Activated naive CD8-positive, alpha-beta T cell treated with anti-CD3 and anti-CD28 coated beads, Interleukin-2, amount 10 ng/mL, durations not matched to agents 7 days and 5 days (primary cell): ENCODE measurements at places on chromosomes 2 and 18.

DNA sequence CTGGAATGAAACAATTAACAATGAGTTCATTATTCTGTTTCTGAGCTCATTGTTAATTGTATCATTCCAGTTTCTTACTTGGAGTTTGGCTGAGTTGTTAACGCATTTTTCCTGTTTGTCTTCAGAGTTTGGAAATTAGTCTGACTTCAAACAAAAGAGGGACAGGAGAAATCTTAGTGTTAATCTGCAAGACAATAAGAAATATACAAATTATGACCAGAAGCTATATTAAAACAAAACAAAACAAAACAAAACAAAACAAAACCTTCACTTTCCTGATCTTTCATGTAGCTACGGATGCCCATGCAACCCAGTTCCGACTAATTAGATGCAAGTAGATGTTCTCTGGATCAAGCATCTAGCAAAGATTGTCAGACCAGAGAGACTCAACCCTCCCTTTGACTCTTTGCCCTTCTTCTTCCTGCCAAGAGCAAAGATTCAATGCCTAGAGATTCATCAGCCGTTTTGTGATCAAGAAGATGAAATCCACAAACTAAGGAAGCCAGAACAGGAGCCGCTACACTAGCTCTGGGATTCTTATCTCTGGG, 686.2 kb upstream of the FSHR start:
- no peak for DNase-seq

- no peak for DNase-seq
Observed at GRCh38 chr18:47898055-47898454, 32.4 kb downstream of the SMAD2 start.

DNA sequence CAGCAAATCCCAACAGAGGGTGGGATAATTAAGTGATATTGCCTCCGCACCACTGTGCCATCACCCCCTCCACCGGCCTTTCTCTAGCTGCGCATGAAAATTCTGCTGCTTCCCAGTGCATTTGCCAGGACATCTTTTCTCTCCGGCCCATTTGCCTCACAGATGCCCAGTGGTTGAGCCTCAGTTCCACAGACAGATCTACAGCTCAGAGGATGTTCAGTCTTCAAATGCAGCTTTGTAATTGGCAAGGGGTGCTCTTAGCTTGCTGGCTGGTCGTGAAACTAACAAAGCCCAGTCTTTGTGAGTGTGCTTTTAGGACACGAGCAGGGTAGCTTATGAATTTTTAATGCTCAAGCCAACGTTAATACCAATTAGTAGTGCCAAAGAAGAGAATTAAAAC, 253.3 kb upstream of the REV1 start:
- DNase-seq = no peak

GRCh38 chr2:37874470-37874869, 50.6 kb upstream of the RMDN2 start:
- no peak for DNase-seq

- no peak for DNase-seq
Observed at GRCh38 chr18:72180689-72181088, 363.5 kb downstream of the CBLN2 start.

- DNase-seq = no peak
Observed at GRCh38 chr2:166764216-166764615, 124.1 kb upstream of the XIRP2 start.

GRCh38 chr2:112942654-112943002, 31.7 kb downstream of the IL37 start:
- no peak for DNase-seq

DNA sequence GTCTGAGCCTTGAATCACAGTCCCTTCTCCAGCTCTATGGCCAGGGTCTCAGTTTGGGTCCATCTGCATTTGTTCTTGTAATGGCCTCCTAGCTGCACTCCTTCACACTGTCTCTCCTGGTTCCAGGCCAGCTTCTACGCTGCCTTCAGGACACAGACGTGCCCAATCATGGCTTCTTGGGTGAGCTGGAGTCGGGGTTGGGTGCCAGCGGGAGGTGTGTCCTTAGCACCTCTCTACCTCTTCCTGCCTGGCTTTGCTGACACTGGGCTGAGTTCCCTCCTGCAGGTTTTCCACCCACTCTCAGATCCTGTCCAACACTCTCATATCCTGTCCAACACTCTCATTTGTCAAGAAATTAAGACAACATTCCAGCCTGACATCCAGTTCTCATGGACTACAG, 9.6 kb downstream of the TRPM8 start:
- DNase-seq = no peak

- no peak for DNase-seq
Observed at GRCh38 chr2:140200764-140201163, 1420.6 kb upstream of the NXPH2 start.

GRCh38 chr2:132383956-132384355, 32.6 kb upstream of the GPR39 start:
- no peak for DNase-seq

DNA sequence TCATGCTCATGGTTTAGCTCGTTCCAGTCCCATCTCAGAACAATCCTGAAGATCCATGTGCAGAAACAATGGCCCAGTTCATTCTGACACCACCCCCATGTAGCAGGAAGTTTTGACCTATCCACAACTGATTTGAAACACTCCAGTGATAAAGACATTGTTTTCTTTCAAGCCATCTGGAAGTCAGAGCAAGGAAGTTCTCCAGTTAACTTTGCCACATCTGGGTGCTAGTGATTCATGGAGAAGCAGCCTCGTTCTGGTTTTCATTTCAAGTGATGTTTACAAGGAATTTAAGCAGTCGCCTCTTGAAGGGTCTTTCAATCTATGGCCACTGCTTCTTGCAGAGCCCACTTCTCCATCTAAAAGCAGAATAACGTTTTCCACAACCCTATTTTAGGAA, 36.6 kb upstream of the TWIST2 start:
- DNase-seq = no peak

- DNase-seq = no peak
Observed at GRCh38 chr18:79136742-79137141, 67.5 kb downstream of the ATP9B start.

DNA sequence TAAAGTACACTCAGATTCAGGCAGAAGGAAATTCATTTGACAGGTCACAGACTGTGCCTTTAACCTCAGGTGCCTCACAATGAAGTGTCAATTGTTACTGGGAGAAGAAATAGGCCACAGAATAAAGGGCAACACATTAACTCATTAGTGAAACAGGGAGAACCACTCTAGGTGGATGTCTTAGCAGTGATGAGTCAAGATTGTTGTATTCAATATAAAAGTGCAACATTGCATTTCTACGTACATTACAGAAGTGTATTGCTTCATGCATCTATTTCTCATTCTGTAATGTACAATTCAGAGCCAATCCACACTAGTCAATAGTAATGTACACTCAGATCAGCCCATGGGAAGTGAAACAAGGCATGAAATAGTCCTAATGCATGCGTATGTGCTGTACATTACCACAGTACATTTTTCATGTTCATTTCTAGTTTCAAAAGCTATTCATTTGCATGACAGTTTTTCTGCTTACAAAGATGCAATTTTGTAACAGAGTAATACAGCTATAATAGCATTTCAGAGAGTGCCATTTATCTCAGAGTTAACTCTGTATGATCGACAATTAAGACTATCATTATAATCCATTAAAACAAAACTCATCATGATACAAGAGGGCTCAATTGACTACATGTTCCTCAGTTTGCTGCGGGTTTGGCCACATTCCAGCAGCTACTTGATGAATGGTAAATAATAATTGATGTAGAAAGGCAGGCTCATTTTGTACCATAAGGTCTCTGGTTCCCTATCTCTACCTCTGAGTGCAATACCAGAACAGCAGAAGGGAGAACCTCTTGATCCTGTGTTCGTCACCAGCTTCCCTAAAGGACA, 12.2 kb upstream of the ARL5A start:
- DNase-seq = no peak

DNA sequence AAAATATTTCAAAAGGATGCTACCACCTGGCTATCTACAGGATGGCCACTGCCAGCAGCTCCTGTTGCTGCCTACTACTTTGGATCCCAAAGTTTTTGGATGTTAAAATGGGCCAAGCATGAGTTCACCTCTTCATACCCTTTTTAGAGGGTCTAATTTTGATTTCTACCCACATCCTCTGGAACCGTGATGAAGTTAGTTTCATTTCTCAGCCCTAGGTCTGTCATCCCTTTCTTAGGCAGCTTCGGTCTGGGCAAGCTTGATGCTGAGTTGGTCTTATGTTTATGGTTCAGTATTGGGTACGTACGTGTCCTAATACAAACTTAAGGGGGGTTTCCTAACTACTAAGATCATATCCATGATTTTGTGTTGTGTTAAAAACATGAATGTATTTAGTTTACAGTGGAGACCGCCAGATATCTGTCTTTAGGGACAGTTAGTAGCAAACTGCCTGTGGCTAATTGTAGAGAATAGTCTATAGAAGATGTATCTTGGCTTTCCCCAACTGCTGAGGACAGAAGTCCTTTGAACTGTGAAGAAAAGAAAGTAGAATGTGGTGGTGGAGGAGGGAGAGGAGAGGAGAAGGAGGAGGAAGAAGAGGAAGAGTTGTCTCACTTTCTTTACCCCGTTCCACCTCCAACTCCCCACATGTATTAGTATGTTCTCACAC, 184.9 kb downstream of the UBE2E3 start:
- no peak for DNase-seq

DNA sequence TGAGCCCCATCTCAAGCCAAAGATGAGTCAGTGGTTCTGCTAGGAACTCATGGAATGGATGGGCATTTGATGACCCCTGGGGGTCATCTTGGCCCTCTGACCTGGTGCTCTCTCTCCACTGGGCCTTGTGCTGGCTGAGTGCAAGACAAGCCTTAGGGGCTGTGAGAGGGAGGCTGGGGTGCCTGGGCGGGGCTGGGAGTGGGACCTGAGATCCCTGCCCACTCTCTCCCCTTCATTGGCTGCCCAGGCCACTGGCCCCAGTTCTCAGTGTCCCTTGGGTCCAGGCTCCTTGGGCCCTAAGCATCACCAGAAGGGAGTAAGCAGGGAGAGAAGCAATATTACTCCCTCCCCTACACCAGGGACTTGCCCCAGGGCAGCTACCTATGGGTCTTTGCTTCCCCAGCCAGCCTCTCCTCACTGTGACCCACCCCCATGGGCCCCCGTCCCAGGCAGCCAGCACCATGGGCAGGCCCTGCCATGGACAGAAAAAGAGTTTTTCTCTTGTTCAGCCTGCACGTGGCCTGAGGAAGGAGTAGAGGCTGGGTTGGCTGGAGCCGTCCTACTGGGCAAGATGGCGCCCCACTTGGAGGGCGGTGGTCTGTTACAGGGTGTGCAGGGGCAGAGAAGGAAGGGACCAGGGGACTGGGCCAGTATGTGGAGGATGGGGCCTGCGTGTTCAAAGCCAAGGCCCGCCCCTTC, 33.6 kb downstream of the ATOH8 start:
- no peak for DNase-seq

DNA sequence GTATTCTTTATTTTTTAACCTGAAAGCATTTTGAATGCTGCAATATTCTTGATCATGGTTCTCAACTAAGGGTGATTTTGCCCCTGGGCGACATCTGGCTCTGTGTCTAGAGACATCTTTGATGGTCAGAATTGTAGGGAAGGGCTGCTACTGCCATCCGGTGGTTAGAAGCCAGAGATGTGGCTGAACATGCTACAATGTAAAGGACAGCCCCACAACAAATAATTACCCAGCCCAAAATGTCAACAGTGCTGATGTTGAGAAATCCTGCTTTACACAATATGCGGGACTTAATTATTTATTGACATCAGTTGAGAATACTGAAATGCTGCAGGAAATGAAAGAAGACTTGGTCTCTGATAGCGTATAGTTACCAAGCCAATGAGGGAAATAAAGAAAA, 37.5 kb upstream of the SERPINB2 start:
- no peak for DNase-seq

DNA sequence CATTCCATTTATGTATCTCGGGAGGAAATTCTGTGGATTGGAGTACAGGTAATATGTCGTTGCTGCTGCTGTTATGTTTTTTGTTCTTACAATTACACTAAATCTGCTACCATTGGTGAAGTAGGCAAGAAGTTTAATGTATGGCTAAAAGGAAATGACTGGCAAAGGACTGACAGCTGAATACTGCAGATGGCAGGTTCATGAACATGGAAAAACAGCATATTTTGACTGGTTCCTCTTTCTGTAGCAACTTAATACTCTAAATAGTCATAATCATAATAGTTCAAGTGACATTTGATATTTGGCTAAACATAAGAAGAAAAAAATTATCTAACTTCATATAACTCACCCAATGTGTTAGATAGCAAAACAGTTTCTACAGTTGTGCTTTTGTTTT, 84.5 kb upstream of the PGAP1 start:
- DNase-seq = no peak

GRCh38 chr2:96423291-96423690, 81.9 kb downstream of the NEURL3 start:
- no peak for DNase-seq
